CD4-positive, alpha-beta T cell treated with Interleukin-15 for 4 hours (primary cell): ENCODE measurements at places on chromosomes 4 and X.

- no peak for DNase-seq
Observed at GRCh38 chr4:156422576-156422975, 468.9 kb upstream of the CTSO start.

GRCh38 chr4:169207436-169208089 lies 63.2 kb downstream of the SH3RF1 start:
- no peak for DNase-seq

- DNase-seq, result no peak
Observed at GRCh38 chrX:11119313-11119943, 8.3 kb downstream of the HCCS start.

GRCh38 chrX:40085102-40085551 lies 12.6 kb downstream of the BCOR start:
- no peak for DNase-seq

DNA sequence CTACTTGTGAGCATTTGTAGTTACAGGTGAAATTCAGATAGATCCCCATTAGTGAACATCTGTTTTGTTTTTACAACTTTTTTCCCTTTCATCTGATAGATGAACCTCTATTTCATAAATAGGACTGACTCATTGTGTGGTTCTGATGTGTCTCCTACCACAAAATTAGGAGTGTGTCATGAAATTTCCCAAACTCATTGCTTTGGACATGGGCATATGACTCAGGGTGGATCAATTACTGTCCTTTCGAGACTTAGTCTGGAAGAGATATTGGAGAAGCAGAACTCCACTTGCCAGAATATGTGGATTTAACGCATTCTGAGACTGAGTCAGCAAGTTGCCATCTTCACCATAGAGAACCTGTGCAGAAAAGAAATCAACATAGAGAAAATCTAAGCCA lies 53.5 kb upstream of the PCDH10 start:
- DNase-seq, result no peak
